ENCODE measurements at places on chromosomes 5 and 9.

GRCh38 chr5:141968914-141969608 is at the start of gene RNF14:
Gene RNF14 (plus strand): TSS chr5:141969105. CDS start chr5:141973589, 4,484 bp downstream.
- peak; percentile 87 for DNase-seq

- no peak for DNase-seq
Measured at GRCh38 chr5:89981021-89981420, 428.5 kb downstream of the CETN3 start.

DNA sequence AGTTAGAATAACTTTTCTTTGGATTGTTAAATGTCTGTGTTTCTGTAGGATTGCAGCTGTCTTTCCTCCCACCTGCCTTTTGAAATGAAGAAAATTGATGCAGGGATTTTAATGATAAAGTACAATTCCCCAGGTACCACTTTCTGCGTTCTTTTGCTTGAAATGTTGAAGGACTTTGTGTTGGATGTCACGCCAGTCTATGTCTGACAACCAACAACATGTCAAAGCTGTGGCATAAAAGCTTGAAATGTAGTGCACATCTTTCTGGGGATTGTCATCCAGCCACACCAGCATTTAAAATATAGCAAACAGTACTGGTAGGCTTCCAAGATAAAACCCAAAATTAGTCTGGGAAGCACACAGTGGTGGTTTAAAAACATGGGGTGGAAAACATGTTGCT is 381.4 kb downstream of the TMEM161B start:
- no peak for DNase-seq

DNA sequence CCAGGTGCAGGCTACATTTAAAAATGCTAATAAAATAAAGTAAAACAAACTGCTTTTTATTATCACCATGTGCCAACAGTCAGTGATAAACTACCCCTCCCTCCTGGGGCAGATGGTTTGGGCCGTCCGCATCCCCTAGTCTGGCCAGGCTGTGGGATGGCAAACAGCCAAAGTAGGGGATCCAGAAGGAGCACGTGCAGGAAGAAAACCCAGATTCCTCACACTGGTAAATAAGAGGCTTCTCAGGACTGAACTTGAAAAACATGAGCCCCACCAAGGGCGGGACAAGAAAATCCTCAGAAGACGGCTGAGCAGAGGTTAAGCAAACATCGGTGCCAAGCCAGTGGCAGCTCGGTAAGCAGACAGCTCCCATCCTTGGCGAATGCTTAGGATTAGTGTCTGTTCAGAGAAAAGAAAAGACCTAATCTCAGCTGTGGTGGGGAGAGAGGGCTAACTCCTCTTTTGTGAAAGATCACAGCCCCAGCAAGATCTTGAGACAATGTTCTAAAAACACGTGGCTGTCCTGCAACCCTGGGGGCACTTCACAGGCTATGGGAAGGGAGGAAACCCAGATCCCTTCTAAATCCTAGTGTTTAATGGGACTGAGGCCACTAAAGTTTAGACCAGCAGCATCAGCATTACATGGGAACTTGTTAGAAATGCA is 46.5 kb upstream of the GDNF start:
- DNase-seq = no peak

DNA sequence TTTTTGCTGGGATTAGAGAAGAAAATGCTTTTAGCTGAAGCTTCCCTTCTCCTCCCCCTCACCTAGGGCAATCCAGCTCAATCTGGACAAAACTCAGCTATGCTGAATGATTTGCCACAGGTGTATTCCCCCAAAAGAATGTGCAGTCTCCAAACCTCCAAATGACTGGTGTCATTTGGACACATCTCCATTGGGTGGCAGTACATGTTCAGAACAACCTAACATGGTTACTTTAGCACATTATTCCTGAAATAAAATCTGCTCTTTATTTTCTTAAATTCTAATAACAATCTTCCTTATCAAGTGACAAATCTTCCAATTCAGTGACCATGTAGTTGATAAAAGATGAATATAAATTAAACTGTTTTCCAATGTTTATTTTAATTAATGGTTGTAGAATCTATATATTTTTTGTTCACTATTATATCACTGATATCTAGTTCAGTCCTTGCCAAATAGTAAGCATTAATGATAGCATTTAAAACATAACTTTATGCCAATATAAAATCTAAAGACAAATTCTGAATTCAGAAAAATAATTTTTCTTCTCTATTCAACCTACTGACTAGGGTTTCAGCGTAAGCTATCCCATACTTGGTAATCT is 61.3 kb upstream of the MOCS2 start:
- peak; percentile 2 for DNase-seq

GRCh38 chr9:69120380-69121154 is 53.5 kb upstream of the TJP2 start:
- peak; percentile 89 for DNase-seq

- no peak for DNase-seq
Measured at GRCh38 chr5:137078171-137078665, 420.9 kb downstream of the SPOCK1 start.

DNA sequence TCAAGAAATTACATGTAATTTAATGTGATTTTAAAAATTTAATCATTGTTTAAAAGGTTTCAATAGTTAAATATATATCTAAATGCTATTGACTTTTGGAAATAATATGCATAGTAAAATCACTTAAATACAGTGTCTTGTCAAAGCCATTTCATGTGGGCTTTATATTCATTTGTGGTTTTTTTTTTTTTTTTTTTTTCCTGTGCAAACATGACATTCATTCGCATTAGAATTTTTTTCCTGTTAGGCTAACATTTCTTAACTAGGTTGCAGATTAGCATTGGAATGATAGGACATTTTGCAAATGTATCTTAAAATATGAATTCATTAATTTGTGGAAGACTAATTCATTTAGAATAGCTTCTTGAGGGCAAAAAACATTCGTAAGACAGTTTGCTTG is 149.8 kb downstream of the PBX3 start:
- DNase-seq = no peak

GRCh38 chr5:155127552-155127951 is 114.0 kb downstream of the KIF4B start:
- DNase-seq = no peak

GRCh38 chr5:73940026-73940425 is 314.0 kb downstream of the ARHGEF28 start:
- DNase-seq = no peak

DNA sequence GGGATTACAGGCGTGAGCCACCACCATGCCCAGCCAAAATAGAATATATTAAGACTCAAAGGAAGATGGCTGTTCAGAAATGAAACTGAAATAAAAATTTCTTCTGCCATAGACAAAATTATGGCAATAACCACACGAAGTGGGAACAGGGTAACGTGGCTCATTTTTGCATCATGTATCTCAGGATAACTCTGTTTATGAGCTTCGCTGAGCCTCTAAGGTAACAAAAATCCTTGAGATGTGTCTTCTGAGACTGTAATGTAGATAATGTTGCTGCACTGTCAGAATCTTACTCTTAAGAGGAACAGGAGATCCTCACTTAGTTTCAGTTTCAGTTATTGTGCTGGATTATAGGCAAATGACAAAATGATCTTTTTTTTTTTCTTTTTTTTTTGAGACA is 153.8 kb downstream of the GOLPH3 start:
- no peak for DNase-seq

- no peak for DNase-seq
Measured at GRCh38 chr9:94987731-94988130, 261.2 kb downstream of the AOPEP start.

DNA sequence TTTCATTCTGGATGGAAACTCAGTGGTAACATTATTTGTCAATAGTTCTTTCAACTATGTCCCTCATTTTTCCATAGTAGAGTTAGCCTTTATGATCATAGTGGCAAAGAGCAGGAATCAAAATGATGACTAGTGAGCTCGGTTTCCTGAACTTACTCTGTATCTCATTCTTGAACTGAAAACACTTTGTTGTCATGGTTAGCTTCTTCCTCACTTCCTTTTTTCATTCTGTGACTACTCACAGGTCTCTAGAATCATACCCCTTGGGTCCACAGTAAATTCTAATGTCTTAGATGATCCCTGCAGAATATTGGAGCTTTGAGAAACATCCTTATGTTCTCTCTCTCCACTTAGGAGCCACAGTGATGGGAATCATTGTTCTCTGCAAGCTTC is 29.4 kb upstream of the RECK start:
- DNase-seq = no peak

DNA sequence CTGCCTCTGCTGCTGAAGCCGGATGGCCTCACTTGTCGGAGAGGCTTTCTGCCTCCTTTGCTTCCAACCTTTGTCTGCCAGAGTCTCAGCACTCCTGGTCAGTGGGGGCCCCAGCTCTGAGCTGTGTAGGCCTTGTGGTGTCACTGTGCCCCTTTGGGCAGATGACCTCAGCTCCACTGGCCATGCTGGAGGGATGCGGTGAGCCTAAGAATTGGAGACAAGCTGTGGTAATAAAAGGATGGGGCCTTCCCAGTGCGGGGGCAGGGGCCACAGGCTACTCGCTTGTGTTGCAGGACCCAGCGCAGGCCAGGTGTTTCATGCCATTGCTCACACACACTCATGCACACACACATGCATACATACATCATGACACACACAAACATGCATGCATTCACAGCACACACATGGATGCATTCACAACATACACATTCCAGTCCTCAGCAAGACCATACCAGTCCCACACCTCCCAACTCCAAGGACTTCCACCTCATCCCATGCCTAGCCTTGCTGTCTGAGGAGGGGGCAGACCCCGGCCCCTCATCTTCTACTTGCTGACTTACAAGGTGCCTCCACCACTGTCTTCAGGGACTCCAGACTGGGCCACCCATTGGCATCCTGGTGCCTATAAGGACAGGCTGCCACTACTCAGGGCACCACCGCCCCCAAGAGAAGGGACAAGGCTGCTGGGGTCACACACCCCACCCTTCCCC is 237.7 kb downstream of the SYK start:
- no peak for DNase-seq

DNA sequence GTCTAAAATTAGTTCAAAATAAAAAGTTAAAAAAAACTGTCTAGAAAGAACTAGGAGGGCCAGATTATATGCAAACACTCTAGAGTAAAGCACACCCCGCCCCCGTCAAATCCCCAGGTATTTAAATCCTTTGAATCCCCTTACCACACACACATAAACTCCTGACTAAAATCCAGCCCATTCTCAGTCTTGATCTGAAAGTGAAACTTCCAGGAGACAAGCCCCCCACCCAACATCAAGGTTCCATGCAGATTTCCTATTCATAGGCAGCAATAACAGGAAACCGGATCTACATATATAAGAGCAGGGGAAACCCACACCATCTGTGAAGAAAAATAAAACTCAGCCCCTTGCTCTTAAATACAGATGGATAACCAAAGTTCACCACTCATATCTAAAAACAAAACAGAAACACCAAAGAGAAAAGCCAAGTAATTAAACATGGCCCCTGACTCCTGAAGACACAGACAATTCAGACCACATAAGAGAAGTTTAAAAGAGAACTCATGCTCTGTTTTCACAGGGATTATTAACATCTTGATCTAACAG is 42.3 kb downstream of the MARCHF3 start:
- DNase-seq = no peak

DNA sequence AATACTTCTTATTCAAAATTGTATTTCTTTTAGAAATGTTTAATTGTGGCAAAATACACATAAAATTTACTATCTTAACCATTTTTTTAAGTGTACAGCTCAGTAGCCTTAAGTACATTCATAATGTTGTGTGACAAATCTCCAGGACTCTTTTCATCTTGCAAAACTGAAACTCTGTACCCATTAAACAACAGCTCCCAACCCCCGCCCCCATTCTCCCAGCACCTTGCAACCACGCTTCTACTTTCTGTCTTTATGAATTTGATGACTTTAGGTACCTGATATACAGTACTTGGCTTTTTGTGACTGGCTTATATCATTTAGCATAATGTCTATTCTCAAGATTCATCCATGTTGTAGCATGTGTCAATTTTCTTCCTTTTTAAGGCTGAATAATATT is 2.8 kb upstream of the IL5 start:
- DNase-seq = no peak

- no peak for DNase-seq
Measured at GRCh38 chr5:168307022-168307421, 15.6 kb downstream of the WWC1 start.

GRCh38 chr5:73392775-73393174 is 55.8 kb downstream of the FOXD1 start:
- DNase-seq = peak; percentile 13

DNA sequence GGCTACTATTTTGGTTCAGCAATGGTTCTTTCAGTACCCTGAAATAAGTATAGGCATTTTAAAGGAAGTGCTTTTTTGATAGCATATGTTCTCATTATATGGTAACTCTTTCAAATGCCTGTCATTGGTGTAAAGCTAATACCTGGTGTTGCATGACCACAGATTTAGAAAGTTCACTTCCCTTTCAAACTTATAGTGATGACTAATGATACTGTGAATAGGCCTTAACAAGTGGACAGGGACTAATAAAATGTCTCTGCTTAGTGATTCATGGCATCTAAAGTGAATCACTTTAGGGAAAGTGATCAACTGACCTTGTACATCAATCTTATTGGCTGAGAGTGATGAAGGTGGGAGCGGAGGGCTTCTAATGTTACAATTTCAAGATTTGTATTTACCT is 21.6 kb downstream of the MRPL22 start:
- no peak for DNase-seq

DNA sequence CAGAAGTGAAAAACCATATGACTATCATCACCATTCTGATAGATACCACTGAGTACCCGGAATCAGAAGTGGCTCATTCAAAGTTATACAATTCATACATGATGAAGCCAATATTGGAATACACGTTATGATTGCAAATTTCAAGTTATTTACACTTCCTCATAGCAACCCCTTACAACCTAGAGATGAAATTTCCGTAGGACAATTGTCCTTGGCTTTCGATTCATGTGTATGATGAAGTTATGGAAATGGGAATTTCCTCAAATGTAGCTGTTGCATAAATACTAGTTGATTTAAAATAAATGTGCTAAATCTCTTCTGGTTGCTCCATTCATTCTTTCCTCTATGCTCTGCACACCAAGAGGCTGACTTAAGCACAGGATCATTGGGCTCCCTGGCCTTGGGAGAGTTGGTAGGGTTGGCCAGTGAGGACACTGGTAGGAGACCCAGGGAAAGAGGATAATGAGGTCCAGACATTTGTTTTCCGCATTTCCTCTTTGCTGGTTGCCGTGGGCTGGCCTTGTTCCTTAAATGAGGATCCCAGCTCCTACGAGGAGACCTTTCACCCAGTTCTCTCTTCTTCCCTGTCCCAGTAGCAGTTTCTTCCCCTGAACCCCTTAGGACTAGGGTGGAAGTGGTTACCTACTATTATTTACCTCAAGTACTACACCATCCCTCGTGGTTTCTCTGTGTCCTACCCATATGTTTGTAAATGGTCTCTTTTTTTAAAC is 90.3 kb downstream of the ZNF474 start:
- DNase-seq = no peak

DNA sequence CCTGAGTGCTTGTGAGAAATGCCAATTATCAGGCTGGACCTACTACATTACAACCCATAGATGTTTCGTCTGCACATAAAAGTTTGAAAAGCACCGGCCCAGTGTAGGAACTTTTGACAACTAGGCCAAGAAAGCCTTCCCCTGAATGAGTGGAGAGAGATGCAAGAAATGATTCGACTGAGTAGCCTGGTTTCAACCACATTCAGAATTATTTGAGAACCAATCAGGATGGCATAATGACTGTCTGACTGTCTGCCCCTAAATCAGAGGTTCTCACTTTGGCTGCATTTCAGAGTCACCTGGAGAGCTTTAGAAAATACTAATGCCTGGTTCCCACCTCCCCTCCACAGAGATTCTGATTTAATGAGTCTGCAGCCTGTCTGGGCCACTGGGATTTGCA is 61.1 kb downstream of the FRMD3 start:
- DNase-seq = no peak

GRCh38 chr5:5278815-5279381 is 138.8 kb downstream of the ADAMTS16 start:
- no peak for DNase-seq
